ENCODE measurements at places on chromosomes 1 and 21.

DNA sequence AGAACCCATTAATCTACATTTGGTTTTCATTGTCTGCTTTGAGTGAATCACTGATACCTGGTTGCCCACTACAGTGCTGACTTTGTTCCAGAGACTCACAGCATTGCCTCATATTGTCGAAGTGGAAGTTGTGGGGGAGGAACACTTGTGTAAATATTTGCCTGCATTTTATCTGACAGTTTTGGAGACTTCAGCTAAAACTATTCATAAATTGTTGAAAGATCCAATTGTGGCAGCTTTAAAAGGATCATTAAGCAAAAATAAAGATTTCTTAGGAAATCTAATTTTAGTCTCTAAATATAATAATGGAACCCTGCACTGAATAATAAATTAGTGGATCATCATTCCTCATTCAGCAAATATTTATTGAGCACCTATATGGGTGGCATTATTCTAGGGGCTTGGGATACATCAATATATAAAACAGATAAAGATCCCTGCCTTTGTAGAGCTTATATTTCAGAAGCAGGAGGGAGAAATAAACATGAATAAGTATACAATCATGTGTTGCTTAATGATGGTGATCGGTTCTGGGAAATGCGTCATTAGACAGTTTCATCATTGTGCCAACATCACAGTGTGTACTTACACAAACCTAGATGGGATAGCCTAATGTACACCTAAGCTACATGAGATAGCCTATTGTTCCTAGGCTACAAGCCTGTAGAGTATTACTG, 73.5 kb downstream of the OSBPL9 start:
- DNase-seq: no peak

DNA sequence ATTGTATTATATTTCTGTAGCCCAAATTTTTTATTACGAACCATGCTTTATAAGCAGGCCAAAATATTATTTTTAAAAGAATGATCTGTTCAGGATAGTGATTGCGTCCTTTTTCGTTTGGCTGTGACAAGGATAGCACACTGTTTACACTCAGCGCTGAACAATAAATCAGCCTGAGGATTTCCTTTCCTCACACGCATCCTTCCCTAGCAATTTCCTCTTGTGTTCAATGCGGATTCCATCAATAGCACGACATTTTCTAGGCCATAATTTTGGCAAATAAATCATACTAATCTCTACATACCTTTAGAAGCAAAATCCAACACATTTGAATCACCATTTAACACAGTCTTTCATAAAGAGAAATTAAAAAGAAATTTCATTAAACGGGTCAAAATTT, 1.6 kb upstream of the VAV3 start:
- DNase-seq: no peak

DNA sequence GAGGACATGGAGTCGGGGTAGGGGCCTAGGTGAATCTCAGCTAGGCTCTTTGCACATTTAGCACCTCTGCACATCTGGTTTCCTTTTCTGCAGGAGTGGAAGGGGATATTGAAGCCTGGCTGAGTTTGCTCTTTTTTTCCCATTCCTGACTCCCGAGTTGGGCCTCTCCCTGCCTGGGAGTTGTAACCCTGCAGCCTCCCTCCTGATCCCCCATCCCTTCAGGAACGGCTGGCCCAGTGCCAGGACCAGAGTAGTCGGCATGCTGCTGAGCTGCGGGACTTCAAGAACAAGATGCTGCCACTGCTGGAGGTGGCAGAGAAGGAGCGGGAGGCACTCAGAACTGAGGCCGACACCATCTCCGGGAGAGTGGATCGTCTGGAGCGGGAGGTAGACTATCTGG, 836 bp downstream of the OLFML3 start:
- DNase-seq: no peak

DNA sequence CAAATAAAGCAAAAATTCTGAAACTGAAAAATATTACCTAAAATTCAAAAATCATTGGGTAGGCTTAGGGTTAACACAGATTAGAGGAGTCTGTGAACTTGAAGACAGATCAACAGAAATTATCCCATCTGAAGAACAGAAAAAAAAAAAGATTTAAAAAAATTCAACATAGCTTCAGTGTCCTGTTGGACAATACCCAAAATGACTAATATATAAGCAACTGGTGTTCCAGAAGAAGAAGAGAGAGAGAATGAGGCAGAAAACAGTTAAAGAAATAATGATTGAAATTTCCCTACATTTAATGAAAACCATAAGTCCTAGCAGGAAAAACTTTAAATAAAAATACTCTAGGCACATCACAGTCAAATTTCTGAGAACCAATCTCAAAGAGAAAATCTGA, 31.5 kb downstream of the TMCO1 start:
- DNase-seq: no peak

DNA sequence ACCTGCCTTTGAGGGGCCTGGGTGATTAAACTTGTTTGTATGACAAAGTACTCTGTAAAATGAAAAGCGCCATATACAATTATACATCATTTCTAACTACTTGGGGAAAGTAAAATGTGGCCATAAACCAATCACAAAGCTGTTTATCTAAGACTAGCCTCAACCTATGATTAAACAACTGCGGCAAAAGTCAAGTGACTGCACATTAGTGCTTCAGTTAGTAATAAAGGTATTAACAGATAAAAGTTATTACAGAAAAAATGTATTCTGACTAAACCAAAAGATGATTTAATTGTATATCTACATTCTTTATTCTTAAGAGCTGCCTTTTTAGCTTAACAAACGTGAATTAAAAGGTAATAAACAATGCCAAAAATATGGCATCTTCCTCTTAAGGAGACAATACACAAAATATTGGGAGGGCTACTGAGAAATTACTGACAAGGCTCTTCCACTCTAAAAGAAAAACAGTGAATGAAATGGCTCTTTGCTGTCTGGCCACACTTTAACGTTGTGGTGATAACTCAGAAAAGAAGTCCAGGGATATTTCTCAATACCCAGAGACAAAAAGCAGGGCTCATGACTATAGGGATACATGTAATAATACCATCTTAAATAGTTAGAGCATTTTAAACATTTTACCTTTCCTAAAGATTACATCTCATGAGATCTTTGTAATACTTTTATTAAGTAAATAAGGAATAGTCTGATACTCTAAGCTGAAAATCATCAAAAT, 8.6 kb downstream of the ARHGAP29 start:
- DNase-seq: no peak

- no peak for DNase-seq
Measured at GRCh38 chr1:5971471-5972197, 20.6 kb downstream of the NPHP4 start.

DNA sequence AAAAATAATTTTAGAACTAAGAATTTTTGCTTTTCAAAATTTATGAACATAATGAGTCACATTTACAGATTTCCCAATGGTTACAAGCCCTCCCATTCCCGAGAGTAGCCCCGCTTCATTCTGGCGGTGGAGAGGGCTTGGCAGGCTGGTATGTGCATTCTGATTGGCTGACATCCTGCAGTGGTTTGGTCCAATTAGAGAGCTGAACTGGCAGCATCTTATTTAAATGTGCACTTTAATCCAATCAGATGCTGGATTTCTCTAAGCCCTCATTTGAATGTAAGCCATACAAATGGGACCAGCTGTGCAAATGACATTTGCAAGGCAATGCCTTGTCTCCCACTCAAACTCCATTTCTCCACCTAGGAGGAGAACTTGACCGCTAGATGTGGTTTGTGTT, 18.0 kb upstream of the TRIM17 start:
- DNase-seq: no peak

GRCh38 chr1:230067871-230068620, 1.0 kb downstream of the GALNT2 start:
- peak; percentile 45 for DNase-seq

GRCh38 chr21:28737674-28738419, 254.8 kb downstream of the LTN1 start:
- DNase-seq: no peak

DNA sequence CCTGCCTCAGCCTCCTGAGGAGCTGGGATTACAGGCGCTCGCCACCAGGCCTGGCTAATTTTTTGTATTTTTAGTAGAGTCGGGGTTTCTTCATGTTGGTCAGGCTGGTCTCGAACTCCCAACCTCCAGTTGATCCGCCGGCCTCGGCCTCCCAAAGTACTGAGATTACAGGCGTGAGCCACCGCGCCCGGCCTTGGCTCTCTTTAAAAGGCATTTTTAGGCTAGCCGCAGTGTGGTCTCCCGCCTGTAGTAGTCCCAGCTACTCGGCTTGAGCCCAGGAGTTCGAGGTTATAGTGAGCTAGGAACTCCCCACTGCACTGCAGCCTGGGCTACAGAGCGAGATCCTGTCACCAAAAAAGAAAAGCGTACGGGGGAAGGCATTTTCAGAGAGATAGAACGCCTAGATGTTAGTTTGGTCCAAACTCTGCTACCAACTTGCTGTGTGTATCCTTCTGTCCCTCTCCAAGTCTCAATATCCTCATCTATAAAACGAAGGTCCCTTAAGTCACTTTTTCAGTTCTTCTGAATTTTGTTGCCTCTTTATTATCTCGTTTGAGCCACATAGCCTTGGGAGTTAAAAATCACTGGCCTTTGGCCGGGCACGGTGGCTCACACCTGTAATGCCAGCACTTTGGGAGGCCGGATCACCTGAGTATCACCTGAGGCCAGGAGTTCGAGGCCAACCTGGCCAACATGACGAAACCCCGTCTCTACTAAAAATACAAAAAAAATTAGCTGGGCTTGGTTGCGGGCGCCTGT, 734 bp downstream of the MED18 start:
- peak; percentile 68 for DNase-seq

- DNase-seq: no peak
Measured at GRCh38 chr1:9443913-9444445, 95.3 kb upstream of the SLC25A33 start.

- DNase-seq: no peak
Measured at GRCh38 chr21:43717166-43717853, 1.6 kb upstream of the PDXK start.
